Fibroblast of upper back skin (primary cell): ENCODE measurements at places on chromosomes 12 and 14.

- no peak for DNase-seq
Observed at GRCh38 chr12:115569345-115570068, 708.0 kb downstream of the MED13L start.

DNA sequence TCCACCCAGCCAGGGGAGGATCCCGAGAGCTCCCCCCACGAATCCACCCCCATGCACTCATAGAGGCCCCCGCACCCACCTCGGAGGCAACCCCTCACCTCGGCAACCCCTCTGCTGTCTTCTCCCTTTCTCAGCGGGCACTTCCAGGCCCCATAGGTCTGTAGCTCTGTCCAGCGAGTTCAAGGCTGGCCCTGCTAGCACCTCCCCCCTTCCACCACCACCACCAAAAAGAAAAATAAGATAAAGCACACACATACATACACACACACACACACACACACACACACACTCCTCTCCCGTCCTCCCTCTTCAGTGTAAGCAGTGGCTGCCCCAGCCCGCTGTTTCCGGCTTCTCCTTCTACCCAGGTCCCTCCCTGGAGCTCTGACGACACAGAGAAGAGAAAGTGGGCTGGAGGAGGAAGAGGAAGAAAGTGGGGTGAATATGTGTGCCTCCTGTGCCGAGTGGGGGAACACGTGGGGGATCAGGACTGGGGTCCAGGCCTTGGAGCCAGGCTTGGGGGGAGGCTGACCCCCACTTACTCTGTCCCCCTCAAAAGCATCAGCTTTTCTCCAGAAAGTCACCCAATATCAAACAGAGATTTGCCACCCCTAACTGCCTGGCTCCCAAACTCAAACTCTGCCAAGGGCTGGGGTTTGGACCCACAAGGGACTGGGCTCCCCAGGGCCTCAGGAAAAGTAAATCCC is at the start of gene STAT6:
STAT6 (minus strand) TSS at position 332 of the 704 bp plus-strand sequence. CDS start 3,084 bp downstream, outside the sequence.
- DNase-seq: peak; percentile 83

GRCh38 chr14:68137704-68138619 is 318.4 kb downstream of the RAD51B start:
- DNase-seq: peak; percentile 93

GRCh38 chr12:26680727-26681455 is 152.1 kb downstream of the ITPR2 start:
- DNase-seq: peak; percentile 86

GRCh38 chr12:51391283-51392123 is at the start of gene GALNT6:
Gene GALNT6 (minus strand): TSS chr12:51391406. CDS start chr12:51379781, 11,625 bp downstream.
- DNase-seq: no peak

DNA sequence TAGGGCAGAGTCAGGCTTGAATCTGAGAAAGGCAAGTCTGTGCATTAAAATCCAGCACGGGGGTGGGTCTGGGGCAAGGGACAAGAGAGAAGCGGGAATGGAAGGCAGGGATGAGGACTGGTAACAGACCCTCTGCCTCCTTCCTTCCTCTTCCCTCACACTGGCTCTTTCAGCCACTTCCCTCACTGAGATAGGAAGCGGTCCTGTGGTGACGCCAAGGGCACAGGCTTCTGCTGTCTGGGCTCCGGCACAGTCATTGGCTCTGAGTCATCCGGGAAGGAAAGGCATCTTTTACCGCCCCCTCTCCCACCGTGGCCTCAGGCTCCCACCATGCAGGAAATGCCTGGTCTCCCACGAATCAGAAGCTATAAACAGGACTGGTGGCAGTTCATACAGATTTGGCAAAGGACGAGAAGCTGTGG is 70.2 kb downstream of the ETV6 start:
- peak; percentile 97 for DNase-seq

DNA sequence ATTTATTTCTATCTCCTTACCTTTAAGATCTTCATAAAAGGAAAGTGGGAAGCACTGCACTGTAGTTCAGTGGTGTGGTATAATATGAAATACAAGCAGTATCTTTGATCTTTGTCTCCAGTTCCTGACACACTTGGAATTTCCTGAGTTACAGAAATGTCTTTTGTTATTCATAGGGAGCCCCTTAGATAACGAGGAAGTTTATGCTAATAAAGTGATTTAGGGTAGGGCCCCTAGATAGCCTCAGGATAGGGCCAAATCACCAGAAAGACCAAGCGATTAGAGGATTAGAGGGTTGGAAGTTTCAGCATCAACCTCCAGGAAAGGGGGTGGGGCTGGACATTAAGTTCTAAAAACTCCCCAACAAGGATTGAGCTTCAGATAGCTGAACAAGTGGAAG is 29.9 kb upstream of the DDHD1 start:
- DNase-seq: no peak

- DNase-seq: no peak
Observed at GRCh38 chr12:124727264-124727800, 136.3 kb downstream of the SCARB1 start.

DNA sequence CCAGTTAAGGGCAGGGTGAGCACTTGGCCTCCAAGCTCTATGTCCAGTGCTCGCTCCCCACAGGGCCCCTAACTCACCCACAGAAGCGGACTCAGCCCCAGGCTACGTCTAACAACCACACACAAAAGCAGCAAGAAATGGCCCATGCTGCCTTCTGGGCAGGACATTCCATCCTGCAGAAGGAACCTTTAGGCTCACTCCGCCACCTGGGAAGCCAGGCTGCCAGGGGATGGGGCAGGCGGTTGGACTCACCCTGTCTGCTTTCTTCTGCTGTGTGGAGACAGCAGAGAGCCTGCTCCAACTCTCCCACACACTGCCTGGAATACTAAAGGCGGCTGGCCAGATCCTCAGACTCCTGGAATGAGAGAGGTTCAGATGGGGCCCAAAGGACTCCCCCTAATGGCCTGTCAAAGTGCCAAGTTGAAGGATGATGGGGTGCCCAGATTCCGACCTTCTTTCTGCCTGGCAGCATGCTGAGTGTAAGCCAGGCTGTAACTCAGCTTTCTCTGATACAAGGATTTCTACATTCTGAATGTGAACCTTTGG is 27.7 kb upstream of the BLTP3B start:
- no peak for DNase-seq

DNA sequence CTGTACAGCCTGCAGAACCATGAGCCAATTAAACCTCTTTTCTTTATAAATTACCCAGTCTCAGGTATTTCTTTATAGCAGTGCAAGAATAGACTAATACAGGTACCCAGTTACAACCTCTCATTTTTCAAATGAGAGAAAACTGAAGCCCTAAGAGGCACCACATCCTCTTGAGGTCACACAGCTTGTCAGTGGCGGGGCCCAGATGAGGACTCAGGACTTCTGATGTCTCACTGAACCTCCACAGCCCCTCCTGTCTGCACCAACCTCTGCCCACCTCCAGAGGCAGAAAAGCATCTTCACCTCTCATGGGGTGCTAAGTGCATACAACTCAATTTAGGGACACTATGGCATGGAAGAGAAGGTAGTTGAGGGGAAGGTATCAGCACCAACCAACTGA is 120.7 kb downstream of the CRACR2A start:
- DNase-seq: no peak

GRCh38 chr12:105524961-105525360 is 194.5 kb downstream of the C12orf75 start:
- DNase-seq: peak; percentile 52

DNA sequence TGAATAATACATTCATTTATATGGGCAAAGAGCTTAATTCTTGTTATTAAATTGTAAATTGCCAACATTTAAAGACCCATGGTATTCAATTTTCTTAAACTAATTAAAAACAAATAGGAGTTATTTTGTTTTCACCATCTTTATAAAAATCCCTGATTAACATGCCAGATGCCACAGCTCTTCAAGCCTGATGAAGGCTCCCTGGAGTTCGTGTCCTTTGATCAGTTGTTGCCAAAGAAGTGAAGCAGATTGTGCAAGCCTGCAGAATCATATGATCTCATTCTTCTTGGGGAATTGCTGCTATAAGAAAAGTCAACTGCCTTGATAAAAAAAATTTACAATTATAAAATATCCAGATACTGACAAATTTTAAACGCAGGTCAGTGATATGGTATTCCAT is 288.3 kb upstream of the PPFIA2 start:
- no peak for DNase-seq

DNA sequence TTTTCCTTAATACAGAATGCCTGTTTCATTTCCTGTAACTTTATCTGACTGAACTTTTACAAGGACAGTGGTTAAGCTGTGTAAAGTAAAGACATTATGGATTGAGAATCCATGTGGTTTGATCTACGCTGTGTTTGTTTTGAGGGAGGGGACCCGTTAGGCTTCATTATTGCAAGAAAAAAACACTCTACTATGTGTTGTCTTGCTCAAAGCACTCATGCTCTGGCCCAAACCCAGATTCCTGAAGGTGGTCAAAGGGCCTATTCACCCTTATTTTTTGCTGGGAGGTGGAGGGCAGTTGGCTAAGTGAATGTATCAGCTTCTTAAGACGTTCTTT is 11.9 kb downstream of the RNF10 start:
- no peak for DNase-seq

- peak; percentile 77 for DNase-seq
Observed at GRCh38 chr12:50589650-50590435, 85.1 kb downstream of the DIP2B start.

DNA sequence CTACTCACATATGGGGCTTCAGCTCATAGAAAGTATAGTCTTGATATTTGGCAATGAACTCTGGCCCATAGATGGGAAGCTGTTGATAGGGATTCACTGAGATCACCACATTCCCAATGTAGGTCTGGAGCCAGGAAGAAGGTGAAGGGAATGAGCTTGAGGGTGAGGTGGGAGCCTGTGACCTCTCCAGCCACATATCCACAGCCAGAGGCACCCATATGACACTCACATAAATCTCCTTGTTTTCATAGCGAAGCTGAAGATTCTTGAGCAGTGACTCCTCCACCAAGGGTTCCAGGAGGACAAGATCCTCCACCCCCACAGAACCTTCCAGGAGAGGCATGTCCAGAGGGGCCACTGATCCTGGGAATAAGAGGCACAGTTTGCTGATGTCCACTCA is 1.9 kb downstream of the MYO1A start:
- peak; percentile 12 for DNase-seq

DNA sequence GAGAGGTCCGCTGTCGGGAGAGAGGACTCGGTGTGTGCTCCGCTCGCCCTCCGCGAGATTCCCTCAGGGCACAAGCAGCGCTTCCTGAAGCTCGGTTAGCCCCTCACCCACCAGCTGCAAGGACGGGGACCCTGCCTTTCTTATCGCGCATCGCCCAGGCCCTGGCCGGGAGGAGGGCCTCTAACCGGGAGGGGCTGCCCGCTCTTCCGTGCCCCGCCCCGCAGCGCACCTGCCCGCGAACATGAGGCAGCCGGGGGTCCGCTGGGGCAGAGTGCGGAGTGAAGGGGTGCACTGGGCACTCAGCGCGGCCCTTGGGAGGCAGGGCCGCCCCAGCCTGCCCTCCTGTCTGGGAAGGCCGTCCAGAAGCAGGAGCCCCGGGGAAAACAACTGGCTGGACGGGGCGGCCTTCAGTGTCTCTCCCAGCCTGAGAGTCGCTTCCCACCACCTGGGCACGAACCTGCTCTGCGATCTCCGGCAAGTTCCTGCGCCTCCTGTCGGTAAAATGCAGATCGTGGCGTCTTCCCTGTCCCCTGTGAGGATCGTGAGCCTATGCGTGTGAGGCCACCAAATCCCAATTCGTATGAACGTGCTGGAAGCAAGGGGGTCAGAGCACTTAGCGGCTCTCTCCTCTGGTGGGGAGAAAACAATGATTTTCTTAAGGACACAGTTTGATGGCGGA is 28.0 kb upstream of the ADIPOR2 start:
- DNase-seq: peak; percentile 38

GRCh38 chr12:105279460-105280056 is 43.6 kb upstream of the APPL2 start:
- peak; percentile 48 for DNase-seq

DNA sequence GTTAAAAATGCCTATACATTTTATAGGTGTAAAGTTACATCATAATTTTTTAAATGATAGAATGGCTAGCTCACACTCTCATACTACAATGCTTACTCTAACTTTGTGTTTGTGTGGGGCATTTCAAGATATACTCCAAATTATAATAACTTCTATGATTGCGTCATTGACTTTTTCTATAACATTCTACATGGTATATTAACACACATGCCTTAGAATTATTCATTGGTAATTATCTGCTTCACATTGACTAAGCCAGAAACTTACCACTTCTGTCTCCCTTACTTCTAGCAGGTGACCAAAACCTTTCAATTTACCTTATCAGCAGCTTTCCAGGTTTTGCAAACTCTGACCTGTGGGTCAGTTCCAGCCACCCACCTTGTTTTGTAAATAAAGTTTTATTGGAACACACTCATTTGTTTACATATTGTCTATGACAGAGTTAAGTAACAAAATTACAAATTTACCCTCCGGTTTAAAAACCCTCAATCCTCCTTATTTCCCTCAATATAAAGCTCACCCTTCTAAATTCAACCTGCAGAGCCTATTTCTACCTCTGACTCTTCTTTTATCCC is 12.7 kb upstream of the FLRT2 start:
- DNase-seq: no peak

DNA sequence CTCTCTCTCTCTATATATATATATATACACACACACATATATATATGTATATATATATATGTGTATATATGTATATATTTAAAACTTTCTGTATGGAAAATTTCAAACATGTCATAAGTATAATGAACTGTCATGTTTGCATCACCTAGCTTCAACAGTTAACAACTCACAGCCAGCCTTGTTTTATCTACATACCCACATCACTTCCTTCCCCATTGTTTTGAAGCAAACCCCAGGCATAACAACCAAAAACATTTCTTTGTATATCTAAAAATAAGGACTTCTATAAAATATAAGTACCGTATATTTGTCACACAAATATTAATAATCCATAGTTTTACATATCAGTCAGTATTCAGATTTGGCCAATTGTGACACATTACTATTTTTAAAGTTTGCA is 57.4 kb downstream of the PAPOLA start:
- no peak for DNase-seq

GRCh38 chr12:23576372-23576771 is 373.1 kb downstream of the SOX5 start:
- DNase-seq: no peak

DNA sequence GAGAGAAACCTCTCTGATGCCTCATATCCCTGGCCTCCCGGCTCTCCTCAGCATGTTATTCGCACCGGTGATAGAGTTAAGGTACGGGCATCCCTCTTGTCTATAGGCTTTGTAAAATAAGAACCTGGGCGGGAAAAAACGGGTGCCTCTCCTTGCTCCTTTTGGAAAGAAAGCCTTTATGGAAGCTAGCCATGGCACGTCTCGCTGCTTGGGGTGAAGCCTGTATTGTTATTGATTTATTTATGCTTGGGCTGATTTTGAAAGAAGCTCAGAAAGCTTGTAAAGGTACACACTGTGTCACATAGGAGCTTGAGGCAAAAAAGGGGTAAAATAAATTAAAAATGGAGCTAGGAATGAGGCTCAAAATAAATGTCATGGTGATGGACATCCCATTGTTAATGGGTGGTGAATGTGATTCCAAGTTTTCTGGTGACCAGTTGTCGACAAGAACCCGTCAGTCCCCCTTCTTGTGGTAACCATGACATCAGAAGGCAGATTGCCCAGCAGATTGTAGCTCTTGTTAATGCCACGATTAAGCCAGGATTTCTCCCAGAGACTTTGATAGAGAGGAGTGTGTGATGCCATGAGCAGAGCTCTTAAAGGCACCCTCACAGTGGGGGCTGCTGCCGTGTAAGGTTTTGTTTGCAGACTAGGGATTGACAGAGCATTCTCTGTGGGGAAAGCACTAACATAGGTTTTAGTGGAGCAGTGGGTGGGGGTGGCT is 50.4 kb upstream of the ASPG start:
- no peak for DNase-seq
